ENCODE measurements at places on chromosomes 7 and 10. TPM values are rescaled to one million over a fixed set of nuclear protein-coding genes. Genes with fewer than 3 reads are reported as not detected.

The BLNK gene
- total RNA-seq: 9.5 TPM

The METTL2B gene
- 30.0 TPM for total RNA-seq

The ZMIZ1 gene
- 20.3 TPM for total RNA-seq

The IFIT1B gene
- not detected for total RNA-seq

The SPDYE5 gene
- not detected for total RNA-seq

The GRID2IP gene
- 1.4 TPM for total RNA-seq

The OR9A2 gene
- not detected for total RNA-seq

The ATP5F1C gene
- total RNA-seq: 312 TPM

The BRI3 gene
- total RNA-seq: 124 TPM

The HABP2 gene
- total RNA-seq: 1.0 TPM

The ZDHHC6 gene
- total RNA-seq: 25.7 TPM

The TBX20 gene
- 3.4 TPM for total RNA-seq

Measured in Calu3 (cell line).